IPS DF 6.9 (cell line): ENCODE measurements at places on chromosomes 6 and 20.

DNA sequence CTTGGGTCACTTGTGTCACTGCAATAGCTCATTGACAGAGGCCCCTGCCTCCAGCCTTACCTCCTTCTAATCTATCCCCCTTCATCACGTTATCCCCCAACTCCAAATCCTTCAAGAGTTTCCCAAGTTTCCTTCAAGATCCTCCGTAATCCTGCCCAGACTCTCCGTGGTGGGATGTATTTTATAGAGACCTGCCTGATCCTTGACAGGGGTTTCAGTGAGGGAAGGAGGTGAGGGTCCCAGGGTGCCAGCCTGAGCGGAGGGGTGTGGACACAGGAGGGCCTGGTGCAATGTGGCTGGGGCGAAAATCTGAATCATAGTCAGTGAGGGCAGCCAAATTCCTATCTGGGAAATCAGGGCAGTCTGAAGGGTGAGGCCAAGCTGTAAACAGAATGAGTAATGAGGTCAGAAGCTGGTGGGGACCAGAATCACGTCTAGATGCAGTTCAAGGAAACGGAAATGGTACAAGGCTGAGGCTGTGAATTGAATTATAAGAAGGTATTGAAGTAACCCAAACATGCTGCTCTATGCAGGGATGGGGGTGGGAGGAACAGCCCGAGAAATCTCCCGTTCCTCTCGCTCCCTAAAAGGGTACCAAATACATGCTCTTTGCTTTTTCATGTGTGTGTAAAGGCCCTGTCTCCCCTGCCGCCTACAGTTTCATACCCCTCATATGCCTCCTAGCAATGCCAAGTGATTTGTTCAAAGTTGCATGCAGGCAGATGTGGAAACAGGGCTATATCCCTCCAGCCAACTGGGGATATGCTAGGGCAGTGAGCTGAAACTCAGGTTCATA, 35.4 kb upstream of the PIM1 start:
- no peak for DNase-seq

- DNase-seq: no peak
These were observed 72.0 kb upstream of the BACH2 start for GRCh38 chr6:90368601-90369000.

- no peak for DNase-seq
These were observed 48.4 kb downstream of the ZHX3 start for GRCh38 chr20:41268917-41269652.

- DNase-seq: no peak
These were observed 288.0 kb upstream of the JAG1 start for GRCh38 chr20:10961651-10962288.

GRCh38 chr6:158118886-158119285, 49.2 kb downstream of the SERAC1 start:
- no peak for DNase-seq

DNA sequence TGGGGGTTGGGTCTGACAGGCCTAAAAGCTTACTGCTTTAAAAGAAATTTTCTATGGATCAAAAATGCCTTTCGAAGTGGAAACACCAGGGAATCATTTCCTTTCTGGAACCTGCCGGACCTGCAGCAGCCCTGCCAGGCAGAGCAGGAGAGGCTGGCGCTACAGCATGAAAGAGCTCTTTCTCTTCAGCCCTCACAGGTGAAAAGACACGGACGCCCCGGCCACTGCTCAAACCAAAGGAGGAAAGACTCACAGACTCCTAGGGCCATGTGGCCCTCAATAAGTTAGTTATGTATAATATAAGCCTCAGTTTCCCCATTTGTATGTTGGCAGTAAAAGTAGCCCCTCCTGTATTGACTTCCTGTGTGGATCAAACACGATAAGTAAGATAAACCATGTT, 8.3 kb downstream of the SCML4 start:
- DNase-seq: no peak

DNA sequence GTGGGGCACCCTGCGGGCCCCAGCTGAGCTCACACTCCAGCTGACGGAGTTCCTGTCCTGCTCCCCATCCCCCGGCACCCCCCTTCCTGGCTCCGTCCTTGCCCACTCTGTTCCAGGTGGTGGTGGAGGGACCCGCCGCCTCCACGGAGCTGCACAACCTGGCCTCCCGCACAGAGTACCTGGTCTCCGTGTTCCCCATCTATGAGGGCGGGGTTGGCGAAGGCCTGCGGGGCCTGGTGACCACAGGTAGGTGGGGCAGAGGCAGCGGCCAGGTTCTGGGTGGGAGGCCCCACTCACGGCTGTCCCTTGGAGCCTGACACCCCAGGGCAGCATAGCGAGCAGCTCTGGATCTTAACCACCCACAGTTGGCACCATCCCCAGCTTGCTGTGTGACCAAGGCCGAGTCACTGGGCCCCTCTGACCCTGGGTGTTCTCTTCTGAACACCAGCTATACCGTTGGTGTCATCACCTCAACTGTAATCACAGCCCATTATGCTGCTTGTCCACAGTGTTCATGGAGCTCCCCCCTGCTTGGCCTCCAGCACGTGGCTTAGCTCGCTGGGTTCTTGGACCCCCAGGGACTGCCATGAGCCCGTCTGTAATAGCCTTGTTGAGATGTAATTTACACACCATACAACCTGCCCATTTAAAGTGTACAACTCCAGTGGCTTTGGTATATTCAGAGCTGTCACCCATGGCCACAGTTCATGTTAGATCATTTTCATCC, 17.4 kb downstream of the COL20A1 start:
- DNase-seq: no peak

DNA sequence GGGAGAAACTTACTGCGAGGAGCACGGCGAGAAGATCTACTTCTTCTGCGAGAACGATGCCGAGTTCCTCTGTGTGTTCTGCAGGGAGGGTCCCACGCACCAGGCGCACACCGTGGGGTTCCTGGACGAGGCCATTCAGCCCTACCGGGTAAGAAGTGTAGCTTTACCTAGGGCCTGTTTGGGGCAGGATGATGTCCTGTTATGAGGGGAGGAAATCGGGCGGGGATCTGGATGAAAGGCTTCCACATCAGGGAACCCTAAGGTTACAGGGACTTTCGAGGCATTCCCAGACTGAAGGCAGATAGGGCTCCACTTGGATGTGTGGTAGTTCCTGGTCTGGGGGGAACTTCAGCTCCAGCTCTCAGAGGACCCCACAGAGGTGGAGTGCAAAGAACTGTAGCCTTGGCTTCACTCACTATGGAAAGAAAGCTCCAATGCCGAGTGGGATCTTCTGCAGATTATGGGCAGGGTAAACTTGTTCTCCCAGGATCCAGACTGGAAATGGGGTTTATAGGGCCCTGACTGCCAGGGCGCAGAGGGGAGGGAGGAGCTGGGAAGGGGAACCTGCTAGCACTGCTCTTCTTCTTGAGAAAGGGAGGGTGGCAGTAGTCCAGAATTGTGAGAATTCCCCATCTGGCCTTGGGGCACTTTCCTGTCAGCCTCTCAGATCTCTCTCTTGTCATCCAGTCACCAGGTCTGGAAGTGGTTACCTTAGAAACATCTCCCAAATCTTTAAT, 740 bp downstream of the TRIM15 start:
- DNase-seq: no peak

DNA sequence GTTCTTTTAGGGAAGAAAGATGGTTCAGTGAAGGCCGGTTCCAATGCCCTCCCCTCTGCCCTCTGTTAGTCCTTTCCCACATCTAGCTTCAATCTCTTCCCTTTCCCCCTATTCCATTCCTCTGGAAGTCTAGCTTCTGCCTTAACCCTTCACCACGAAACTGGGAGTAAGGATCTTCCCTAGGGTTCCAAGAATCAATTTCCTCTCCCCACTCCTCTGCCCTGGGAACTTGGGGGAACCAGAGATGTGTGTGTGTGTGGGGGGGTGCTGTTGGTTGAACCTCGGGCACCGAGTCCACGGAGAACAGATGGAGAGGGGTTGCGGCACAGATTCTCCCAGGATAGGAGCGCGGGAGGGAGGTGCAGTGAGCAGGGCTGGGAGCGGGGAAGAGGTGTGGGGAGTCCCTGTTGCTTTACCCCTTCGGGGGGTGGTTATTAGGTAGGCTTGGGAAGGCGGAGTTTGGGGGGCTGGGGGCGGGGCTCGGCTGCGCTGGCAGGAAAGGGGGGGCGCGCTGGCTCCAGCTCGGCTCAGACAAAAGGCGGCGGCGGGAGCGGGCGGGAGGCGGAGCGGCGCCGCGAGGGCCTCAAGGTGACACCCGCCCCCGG, at the start of gene TMEM151B:
Gene TMEM151B, plus strand, starts transcription at position 530 of the 605 bp plus-strand sequence. CDS start 293 bp downstream, outside the sequence.
- no peak for DNase-seq

- DNase-seq: no peak
These were observed at the start of gene TREM1 for GRCh38 chr6:41286544-41287346. Gene TREM1 (minus strand): TSS chr6:41286682. CDS start chr6:41286655, 27 bp downstream.

- no peak for DNase-seq
These were observed 95.9 kb downstream of the B3GAT2 start for GRCh38 chr6:70860920-70861319.

GRCh38 chr20:54078296-54078984, 8.0 kb upstream of the BCAS1 start:
- DNase-seq: no peak

GRCh38 chr6:168826726-168827585, 386.0 kb downstream of the SMOC2 start:
- DNase-seq: no peak

DNA sequence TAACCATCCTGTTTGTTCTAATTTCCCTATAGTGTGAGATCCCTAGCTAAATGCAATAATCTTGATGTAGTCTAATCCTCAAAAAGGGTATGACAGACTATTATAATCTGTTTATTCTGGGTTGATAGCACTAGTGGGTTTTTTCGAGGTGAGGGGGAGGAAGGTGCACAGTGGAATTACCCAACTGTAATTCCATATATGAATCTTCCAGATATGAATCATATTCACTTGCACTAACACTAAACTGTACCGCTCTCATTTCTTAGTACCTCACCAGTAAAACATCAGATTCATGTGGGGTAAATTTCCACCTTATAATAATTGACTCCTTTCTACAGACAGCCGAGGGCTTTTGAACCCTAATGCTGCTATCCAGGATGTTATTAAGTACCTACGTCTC, 16.5 kb downstream of the NCOA7 start:
- no peak for DNase-seq

- no peak for DNase-seq
These were observed 35.2 kb upstream of the BPIFA2 start for GRCh38 chr20:33132513-33133372.

GRCh38 chr20:15236812-15237211, 899.4 kb upstream of the FLRT3 start:
- DNase-seq: peak; percentile 43
